Left ventricle myocardium superior (tissue), 1 donor: ENCODE measurements at places on chromosomes 12 and 14. TPM values are rescaled to one million over a fixed set of nuclear protein-coding genes. Genes with fewer than 3 reads are reported as not detected.
A peak's percentile ranks its signal among the peaks of the same experiment; 100 is the strongest.

GRCh38 chr14:55605793-55606192 lies 25.8 kb downstream of the KTN1 start:
- no peak for DNase-seq

- DNase-seq = no peak
Observed at GRCh38 chr12:27566626-27567025, 42.6 kb downstream of the PPFIBP1 start.

- no peak for DNase-seq
Observed at GRCh38 chr12:88413646-88414045, 166.6 kb downstream of the KITLG start.

GRCh38 chr14:98769326-98769725 lies 502.7 kb downstream of the BCL11B start:
- no peak for DNase-seq

GRCh38 chr12:106039242-106039641 lies 99.5 kb downstream of the NUAK1 start:
- DNase-seq = peak; percentile 40

DNA sequence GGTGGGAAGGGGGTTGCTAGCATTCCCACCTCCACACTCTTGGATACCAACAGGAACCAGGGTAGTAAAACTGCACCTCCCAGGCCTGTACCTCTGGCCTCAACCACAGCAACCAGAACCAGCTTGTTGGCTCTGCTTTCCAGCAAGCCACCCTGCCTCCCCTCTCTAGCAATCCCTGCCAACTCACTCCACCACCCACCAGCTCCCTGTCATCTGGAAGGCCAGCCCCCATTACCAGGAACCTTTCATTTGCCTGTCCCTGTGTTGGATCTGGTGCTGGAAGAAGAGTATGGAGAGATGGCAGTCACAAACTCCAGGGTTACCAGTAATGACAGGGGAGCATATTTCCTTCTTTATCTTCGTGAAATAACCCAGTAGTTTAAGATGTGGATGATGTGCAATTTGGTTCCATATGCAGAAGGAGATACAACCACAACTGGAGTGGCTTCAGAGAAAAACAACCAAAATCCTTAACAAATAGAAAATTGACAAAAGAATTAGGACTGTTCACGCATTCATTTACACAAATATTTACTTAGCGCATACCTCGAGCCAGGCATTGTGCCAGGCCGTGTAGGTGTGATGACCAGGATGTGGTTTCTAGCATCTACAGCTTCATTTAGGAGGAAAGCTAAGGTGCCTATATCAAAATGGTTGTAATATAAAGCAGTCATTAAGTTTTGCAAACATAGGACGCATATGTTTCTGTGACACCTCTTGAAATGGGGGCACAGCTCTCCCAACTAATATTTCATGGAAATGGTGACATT lies 3.4 kb downstream of the B4GALNT3 start:
- DNase-seq = no peak

The PDE3A gene
- 171 TPM for total RNA-seq
